Stimulated activated CD4-positive, alpha-beta T cell treated with anti-CD3 and anti-CD28 coated beads, Interleukin-1b, Interleukin-23, amount 100 ng/mL, for 4 hours (primary cell): ENCODE measurements at places on chromosomes 1 and 21.

DNA sequence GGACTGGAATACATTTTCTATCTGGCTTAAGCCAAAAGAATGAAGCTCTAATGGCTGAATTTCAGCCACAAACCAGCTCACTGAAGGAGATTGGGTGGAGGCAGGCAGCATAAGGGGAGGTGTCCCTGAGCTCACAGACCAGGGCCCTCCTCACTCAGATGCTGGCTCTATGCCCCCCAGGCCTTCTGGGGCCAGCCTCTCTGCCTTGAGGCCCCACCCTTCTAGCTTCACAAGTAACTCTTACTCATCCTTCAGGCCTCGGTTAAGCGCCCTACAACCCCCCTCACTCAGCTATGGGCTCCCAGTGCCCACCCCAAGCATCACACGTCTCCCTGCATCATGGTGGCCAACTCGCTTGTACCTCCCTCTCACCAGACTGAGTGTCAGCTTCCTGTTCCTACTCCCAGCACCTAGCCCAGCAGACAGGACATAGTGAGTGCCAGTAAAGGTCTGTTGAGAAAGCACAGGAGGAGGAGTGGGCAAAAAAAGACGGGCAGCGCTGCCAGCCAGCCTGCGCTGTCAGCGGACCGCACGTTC, 40.8 kb upstream of the GPR157 start:
- DNase-seq: no peak

DNA sequence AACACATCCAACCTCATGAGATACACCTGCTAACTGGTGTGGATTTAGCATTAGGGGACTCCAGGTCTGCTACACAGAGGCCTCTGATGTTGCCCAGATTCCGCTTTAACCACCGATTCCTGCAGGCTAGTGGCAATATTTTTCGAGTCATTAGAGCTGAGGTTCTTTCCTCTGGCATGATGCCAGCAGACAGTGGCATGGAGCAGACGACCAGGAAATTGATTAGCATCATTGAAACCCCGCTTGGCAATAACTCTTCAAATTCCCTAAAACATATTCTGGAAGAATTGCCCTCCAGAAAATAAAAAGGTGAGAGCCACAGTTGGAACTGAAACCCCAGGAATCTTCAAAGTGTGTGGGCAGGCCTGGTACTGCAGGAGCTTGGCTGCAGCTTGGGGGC, 28.4 kb upstream of the ETV3 start:
- no peak for DNase-seq

DNA sequence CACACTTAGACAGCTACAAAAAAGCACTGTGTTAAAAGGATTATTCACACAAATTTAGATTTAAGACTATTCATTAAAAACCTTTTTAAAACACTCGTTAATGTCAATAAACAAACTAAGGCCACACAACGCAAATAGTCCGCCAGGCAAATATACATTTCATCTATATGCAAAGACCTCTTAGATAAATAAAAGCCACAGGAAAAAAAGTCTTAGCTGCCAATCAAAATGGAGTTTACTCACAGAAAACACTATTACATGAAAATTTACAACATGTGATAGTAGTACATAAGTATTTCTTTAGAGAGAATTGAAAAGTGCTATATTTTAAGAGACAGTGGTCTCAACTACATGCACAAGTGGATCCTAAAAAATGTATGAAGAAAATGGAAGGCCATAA, 2.7 kb upstream of the PHTF1 start:
- no peak for DNase-seq

GRCh38 chr1:109509176-109510134, at the start of gene AMIGO1:
AMIGO1 (minus strand) TSS chr1:109509727; CDS start chr1:109508912, 815 bp downstream.
- DNase-seq: peak; percentile 69

DNA sequence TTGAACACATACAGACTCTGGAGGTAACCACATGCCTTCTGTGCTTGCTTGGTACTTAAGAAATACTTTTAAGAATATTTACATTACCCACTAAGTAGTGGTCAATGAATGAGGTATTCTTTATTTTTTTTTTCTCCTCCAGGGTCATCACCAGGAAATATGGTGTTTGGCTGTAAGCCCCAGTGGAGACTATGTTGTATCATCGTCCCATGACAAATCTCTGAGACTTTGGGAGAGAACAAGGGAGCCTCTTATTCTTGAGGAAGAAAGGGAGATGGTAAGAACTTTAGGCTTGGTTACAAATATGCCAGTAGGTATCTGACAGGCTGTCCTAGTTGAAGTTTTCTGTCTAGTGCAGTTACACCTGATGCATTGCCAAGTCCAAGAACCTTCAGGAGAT, 22.8 kb downstream of the WDR3 start:
- DNase-seq: no peak

GRCh38 chr1:2497891-2498290, 21.8 kb downstream of the PLCH2 start:
- no peak for DNase-seq

- DNase-seq: no peak
These were observed 141.9 kb upstream of the LRRC7 start for GRCh38 chr1:69425871-69426270.

GRCh38 chr1:101238681-101239094, 1.9 kb downstream of the S1PR1 start:
- DNase-seq: peak; percentile 82

- no peak for DNase-seq
These were observed 92.3 kb downstream of the KCNN3 start for GRCh38 chr1:154777781-154778180.
